ENCODE measurements at places on chromosomes 12 and 14. TPM values are rescaled to one million over a fixed set of nuclear protein-coding genes. Genes with fewer than 3 reads are reported as not detected.

Gene EIF2S3B
- total RNA-seq, result 4.8 TPM

Gene HNRNPC
- total RNA-seq, result 994 TPM

Gene FSCB
- not detected for total RNA-seq

Gene PAN2
- 11.9 TPM for total RNA-seq

GRCh38 chr12:103839609-103840461 lies 1.2 kb downstream of the NT5DC3 start:
- no peak for DNase-seq

GRCh38 chr14:21505012-21505553 lies 6.1 kb downstream of the METTL3 start:
- no peak for DNase-seq

GRCh38 chr14:68510201-68511128 lies 282.4 kb downstream of the ZFP36L1 start:
- no peak for DNase-seq

Data from MG63 (cell line).